ENCODE measurements at places on chromosomes 11 and 22. TPM values are rescaled to one million over a fixed set of nuclear protein-coding genes. Genes with fewer than 3 reads are reported as not detected.

The GAB4 gene
- total RNA-seq = not detected

GRCh38 chr11:105696000-105696399 is 86.1 kb downstream of the GRIA4 start:
- no peak for DNase-seq

DNA sequence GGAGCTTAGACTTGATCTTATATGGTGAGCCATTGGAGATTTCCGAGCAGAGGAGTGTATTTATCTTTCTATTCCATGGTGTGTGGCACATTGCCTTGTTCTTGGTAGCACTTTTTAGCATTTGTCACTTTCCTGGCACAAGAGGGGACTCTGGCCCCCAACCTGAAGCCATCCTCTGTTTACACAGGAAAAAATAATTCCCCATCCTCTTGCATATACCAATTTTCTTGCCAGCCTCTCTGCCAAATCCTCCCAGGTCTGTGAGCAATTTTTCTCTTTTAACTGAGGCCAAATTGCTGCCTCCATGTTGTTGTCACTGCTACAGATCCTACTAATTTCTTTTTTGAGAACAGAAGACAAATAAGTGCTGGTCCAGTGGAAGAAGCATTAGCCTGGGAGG is 20.3 kb upstream of the FAM181B start:
- DNase-seq = no peak

- DNase-seq = no peak
Measured at GRCh38 chr22:29125844-29126243, 53.0 kb downstream of the KREMEN1 start.

GRCh38 chr11:58451585-58451984 is 9.5 kb upstream of the OR5B12 start:
- DNase-seq = no peak

DNA sequence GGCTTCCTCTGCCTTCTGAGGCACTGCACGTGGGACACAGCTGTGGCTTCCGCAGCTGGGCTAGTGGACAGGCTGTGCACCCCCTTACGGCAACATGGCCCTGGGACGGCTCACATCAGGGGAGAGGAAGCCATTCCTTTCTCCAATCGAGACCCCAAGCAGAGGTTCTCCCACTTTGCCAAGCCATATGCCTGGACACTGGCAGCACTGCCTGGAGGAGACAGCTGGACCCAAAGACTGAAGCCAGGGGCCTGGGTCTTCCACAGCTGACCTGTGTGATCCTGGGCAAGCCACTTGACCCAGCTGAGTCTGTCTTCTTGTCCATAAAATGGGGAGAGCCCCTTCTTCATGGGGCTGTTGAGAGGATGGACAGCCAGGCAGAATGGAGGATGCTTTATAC is 65.4 kb downstream of the SHISAL1 start:
- DNase-seq = no peak

GRCh38 chr11:94862926-94863880 is 95.0 kb downstream of the AMOTL1 start:
- DNase-seq = no peak

DNA sequence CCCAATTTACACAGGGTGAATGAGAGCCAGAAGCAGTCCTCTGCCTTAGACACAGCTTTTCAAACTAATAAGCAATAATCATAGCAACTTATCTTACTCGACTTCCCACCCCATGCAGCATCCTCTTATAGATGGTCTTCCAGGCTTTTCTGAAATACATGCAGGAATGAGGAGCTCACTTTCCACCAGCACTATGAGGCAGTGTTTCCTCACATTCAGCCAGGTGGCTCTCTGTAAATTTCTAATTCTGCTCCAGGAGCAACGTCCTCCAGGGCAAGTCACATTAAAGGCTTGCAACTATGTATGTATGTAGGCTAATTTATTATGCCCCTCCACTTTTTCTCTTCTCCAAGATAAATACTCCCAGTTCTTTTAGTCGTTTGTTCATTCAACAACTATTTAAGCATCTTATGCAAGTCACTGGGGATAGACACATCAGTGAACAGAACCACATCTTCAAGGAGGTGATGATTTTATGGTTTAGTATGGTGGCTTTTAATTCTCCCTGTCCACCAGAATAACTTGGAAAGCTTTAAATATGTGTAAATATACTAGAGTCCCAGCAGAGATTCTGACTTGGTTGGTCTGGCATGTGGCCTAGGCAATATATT is 59.9 kb downstream of the PAK1 start:
- no peak for DNase-seq

- no peak for DNase-seq
Measured at GRCh38 chr11:326592-326841, 5.9 kb upstream of the IFITM3 start.
